ENCODE measurements at places on chromosomes 1 and 21.

GRCh38 chr1:151887028-151887427 is 22.3 kb downstream of the THEM4 start:
- DNase-seq: no peak

- no peak for DNase-seq
Observed at GRCh38 chr1:92538048-92538412, 51.3 kb upstream of the GFI1 start.

DNA sequence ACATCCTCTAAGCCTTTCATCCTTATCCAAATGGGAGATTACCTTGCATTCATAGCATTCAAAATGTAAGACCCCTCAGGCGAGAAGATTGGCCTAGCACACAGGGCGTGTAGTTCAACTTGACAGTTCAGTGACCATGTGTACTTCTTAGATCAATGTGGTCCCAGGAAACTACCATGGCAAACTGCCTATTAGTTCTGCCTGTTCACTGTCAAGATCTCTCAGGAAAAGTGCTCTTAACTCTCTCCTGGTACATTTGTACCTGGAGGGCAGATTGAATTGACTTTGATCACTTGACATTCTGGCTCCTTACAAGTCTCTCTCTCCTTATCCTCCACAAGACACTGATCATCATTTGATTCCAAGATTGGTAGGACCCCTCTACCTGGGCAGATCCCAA is 122.4 kb downstream of the CDC7 start:
- no peak for DNase-seq

- no peak for DNase-seq
Observed at GRCh38 chr21:35077975-35078374, 28.9 kb upstream of the RUNX1 start.

GRCh38 chr1:90411185-90411584 is 305.9 kb downstream of the BARHL2 start:
- DNase-seq: no peak

DNA sequence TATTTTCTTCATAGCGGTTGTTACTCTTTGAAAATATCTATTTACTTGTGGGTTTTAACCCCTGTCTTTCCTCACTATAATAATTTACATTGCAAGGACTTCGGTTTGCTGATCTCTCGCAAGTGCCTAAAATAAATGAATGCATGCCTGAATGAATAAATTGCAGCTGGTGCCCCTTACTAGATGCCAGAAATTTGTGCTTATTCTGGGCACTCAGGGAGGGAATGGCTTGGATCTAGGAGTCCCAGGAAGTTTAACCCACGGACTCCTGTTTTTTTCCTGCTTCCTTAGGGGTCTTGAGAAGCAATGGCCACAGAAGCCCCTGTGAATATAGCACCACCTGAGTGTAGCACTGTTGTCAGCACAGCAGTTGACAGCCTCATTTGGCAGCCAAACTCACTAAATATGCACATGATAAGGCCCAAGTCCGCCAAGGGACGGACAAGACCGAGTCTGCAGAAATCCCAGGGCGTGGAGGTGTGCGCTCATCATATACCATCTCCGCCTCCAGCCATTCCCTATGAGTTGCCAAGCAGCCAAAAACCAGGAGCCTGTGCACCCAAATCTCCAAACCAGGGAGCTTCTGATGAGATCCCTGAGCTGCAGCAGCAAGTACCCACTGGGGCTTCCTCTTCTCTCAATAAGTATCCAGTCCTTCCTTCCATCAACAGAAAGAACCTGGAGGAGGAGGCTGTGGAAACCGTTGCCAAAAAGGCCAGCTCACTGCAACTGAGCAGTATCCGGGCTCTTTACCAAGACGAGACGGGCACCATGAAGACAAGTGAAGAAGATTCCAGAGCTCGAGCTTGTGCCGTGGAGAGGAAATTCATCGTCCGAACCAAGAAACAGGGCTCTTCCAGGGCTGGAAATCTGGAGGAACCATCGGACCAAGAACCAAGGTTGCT is 4.2 kb upstream of the PLA2G2C start:
- DNase-seq: no peak

DNA sequence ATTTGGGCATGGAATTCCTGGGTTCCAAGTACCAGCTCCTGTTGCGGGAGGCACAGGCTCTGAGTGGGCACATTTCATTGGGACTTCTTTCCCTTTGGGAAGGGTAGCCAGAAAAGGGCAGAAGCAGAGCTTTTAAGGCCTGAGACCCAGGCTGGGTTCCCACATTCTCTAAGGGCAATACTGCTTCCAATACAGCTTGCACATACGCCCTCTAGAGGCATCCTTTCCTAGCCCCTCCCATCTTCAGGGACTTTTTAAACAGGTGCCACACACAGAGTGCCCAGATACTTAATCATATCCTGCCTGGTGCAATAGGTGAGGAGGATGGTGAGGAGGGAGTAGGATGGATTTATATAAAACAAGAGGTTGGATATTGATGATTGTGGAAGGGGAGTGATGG is 5.7 kb downstream of the GPR88 start:
- DNase-seq: no peak
